ENCODE measurements at places on chromosomes 4 and X.

GRCh38 chrX:53279296-53280237, 1.8 kb downstream of the IQSEC2 start:
- DNase-seq = no peak

DNA sequence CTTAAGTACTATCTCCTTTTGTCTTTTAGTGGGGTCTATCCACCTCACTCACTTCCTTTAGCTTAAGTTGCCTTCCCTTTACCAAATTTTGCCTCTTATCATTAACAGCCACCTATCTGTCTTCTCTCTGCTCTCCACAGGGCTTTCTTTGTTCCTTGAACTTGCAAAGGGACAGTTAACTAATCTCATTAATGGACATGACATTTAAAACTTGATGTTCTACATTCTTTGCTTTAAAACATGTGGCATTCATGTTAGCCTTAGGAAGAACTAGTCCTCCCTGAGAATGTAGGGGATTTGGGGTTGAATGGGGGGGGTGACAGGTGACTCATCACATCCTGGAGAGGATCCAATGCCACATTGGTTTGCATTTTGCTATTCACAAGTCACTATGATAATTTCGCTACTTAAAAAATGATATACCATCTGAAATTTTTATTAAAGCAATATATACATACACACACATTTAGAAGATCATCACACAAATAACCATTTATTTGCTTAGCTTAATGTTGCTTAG, 41.0 kb upstream of the DMD start:
- no peak for DNase-seq

GRCh38 chrX:31808357-31808756, 736.5 kb upstream of the FTHL17 start:
- DNase-seq = no peak

DNA sequence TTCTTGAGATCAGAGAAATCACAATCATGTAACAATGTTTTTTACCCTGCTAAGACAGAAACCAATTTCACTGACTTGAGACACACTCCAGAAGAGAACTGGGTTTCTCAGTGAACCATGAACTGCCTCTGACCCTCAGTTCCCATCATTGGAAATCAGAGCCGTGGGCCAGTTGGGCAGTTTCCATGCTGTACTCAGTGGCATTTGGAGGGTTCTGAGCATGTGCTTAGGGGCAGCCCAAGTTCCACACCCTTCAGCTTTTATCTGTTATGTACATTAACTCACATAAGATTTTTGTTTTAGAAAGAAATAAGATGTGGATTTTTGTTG, 77.9 kb downstream of the BTC start:
- no peak for DNase-seq

- peak; percentile 9 for DNase-seq
Observed at GRCh38 chr4:146330392-146330791, 116.1 kb downstream of the REELD1 start.

DNA sequence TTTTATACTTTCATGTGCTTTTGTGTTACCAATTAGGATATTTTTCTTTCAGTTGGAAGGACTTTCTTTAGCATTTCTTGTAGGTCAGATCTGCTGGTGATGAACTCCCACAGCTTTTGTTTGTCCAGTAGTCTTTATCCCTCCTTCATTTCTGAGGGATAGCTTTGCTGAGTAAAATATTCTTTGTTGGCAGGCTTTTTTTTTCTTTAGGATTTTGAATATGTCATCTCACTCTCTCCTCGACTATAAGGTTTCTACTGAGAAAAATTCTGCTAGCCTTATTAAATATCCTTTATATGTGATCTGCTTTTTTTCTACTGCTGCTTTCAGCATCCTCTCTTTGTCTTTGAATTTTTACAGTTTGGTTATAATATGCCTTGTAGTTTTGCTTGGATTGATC, 49.6 kb upstream of the POF1B start:
- DNase-seq = no peak

DNA sequence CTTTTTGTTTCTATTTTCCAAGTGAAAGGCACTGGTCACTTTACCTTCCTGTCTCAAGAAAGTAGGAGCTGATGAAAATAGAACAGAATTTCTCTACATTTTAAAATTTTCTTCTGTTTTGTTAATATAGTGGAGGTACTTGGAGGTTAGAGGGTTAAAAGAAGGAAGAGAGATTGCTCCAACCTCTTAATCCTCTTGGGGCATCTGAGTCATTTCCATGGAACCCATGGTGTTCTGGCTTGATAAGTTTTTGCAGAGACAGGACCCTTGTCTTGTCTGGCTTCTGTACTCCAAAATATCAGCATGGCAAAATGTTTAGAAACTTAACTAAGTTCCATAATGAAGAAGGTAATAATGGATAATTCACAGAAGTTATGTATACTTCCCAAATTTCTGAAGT, 727.2 kb downstream of the C4orf33 start:
- no peak for DNase-seq

- DNase-seq = no peak
Observed at GRCh38 chr4:48133669-48134068, 381 bp downstream of the TXK start.

- DNase-seq = no peak
Observed at GRCh38 chr4:134627366-134627765, 425.8 kb upstream of the PABPC4L start.

DNA sequence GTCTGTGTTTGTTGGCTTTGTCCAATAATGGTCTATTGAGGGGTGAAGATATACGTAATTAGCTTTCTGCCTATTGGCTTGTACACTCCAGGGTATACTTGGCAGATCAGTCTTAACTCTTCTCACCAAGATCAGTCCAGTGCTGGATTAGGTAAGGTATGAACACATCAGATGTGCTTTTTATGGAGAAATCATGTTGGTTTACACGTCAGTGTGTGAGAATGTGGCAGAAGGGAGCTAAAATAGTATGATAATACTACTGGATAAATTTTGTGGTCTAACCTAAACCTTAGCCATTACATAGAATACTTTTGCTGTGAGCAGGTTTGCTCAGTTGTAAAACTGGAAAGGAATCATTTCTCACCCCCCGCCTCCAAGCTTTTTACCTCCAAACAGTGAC, 4.2 kb downstream of the PDHA1 start:
- no peak for DNase-seq

DNA sequence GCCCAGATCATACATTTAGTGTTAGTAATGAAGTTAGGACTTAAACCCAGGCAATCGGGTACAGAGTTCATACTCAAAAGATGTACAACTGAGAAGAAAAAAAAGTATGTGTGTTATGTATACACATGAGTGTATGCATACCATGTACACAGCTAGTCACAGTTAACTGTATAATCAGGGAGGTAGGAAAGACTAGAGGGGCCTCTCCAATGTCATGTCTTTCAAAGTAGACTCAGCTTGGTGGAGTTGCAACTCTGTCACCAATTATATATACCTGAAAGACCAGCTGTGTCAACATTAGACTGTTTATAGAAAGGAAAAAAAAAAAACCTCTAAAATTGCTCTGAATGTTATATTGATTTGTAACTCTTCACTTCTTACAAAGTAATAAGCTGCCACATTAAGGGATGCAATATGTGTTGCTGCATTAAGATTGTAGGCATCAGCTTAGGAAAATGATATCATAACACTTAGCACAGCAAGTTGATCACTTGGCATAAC, 167.5 kb downstream of the DCTD start:
- no peak for DNase-seq
